ENCODE measurements at places on chromosomes 1 and 21. TPM values are rescaled to one million over a fixed set of nuclear protein-coding genes. Genes with fewer than 3 reads are reported as not detected.

PIK3CD gene
- polyA plus RNA-seq, result 109 TPM

DR1 gene
- 75.3 TPM for polyA plus RNA-seq

COL11A1 gene
- not detected for polyA plus RNA-seq

NPR1 gene
- polyA plus RNA-seq, result not detected

PPM1J gene
- polyA plus RNA-seq, result not detected

DNA sequence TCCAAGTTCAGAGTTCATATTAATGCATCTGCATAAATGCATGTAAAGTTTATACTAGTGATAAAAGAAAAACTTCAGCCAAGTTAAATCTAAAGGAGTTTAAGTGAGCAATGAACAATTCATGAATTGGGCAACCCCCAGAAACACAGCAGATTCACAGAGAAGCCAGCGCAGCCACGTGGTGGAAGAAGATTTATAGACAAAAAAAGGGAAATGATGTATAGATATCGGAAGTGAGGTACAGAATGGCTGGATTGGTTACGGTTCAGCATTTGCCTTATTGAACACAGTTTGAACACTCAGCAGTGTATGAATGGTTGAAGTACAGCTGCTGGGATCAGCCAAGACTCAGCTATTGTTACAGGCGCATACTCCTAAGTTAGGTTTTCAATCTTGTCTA, 5.7 kb downstream of the AK5 start:
- peaks cover 4% of the 10 kb centered on the region for H3K27me3 ChIP-seq
- no peaks in the 10 kb centered on the region for H3K36me3 ChIP-seq
- no peak overlapping the region for H3K27ac ChIP-seq
- H3K4me3 ChIP-seq, result no peak overlapping the region
- H3K4me1 ChIP-seq, result no peaks in the 10 kb centered on the region
- no peak for DNase-seq

DNA sequence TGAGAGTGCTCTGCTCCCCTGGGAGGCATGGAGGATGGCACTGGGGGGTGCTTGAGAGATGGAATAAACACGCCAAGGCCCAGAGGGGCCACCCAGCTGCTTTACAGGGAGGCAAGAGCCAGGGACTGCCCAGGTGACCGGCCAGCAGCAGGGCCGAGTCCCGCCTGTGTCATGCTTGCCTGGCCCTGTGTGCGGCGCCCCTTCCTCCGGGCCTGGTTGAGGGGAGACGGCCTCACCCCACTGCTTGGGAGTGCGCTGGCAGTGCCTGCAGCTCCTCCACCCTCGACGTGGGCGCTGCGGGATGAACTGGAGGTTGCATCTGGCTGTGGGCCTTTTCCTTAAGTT, 33.1 kb upstream of the COL6A2 start:
- H3K36me3 ChIP-seq, result no peaks in the 10 kb centered on the region
- H3K4me1 ChIP-seq, result no peaks in the 10 kb centered on the region
- no peak overlapping the region for H3K27ac ChIP-seq
- peaks cover 16% of the 10 kb centered on the region for H3K27me3 ChIP-seq

DNA sequence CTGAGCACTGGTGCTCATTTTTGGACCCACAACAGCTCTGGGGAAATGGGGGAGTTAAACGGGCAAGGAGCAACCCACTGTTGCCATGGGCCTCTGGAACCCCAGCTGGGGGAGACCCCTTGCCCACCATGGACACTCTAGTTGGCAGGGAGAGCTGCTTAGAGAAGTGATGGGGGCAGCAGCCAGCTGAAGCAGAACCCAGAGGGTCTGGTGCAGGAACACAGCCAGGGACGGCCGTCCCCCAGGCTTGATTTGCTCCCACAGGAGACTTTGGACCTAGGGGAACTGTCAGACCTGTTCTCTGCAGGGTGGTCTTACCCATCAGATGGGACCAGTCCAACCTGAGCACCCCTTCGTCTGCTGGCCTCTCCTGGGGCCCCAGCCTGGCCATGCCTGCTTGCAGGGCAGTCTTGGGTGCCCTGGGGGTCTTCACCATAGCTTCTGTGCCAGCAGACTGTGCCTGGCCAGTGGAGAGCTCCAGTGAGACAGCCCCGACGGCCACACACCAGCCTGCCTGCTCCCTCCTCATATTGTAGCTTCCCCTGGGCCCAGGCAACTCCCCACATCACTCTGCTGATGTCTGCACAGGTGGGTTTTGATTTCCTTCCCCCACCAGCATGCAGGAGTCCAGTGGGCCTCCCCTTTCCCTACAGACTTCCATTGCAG, 11.3 kb downstream of the SPATC1L start:
- H3K27ac ChIP-seq, result no peak overlapping the region
- no peak for DNase-seq
- H3K4me1 ChIP-seq, result peaks cover 6% of the 10 kb centered on the region

DNA sequence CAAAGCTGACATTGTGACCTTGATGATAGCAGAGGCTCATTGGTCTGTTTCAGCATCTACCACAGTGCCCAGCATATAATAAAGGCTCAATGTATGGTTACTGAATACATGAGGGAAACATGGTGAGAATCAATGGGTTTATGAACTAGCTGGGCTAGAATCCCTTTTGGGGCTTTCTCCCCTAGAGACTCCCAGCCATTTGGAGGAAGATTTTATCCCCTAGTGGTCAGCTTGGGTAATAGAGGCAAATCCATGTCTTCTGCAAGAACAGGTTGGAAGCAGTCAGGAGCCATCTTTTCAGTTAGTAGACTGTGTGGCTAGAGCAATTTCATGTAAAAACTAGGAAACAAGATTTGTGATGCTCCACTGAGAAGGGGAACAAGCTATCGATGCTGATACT, 15.8 kb upstream of the REG4 start:
- H3K27me3 ChIP-seq, result no peaks in the 10 kb centered on the region
- H3K4me3 ChIP-seq, result no peak overlapping the region
- no peaks in the 10 kb centered on the region for H3K4me1 ChIP-seq
- H3K27ac ChIP-seq, result no peak overlapping the region
- H3K36me3 ChIP-seq, result no peaks in the 10 kb centered on the region
- DNase-seq, result no peak

- peaks cover 4% of the 10 kb centered on the region for H3K27me3 ChIP-seq
- peak overlapping the region; percentile 7 for H3K4me3 ChIP-seq
- no peak overlapping the region for H3K27ac ChIP-seq
These were observed 15.6 kb upstream of the PIGM start for GRCh38 chr1:160047111-160047991.

GRCh38 chr1:18176619-18177018, 69.0 kb downstream of the IGSF21 start:
- H3K27me3 ChIP-seq, result no peaks in the 10 kb centered on the region
- DNase-seq, result no peak
- H3K4me3 ChIP-seq, result no peak overlapping the region
- no peak overlapping the region for H3K27ac ChIP-seq
- H3K4me1 ChIP-seq, result no peaks in the 10 kb centered on the region
